ENCODE measurements at places on chromosomes 5 and 9.

DNA sequence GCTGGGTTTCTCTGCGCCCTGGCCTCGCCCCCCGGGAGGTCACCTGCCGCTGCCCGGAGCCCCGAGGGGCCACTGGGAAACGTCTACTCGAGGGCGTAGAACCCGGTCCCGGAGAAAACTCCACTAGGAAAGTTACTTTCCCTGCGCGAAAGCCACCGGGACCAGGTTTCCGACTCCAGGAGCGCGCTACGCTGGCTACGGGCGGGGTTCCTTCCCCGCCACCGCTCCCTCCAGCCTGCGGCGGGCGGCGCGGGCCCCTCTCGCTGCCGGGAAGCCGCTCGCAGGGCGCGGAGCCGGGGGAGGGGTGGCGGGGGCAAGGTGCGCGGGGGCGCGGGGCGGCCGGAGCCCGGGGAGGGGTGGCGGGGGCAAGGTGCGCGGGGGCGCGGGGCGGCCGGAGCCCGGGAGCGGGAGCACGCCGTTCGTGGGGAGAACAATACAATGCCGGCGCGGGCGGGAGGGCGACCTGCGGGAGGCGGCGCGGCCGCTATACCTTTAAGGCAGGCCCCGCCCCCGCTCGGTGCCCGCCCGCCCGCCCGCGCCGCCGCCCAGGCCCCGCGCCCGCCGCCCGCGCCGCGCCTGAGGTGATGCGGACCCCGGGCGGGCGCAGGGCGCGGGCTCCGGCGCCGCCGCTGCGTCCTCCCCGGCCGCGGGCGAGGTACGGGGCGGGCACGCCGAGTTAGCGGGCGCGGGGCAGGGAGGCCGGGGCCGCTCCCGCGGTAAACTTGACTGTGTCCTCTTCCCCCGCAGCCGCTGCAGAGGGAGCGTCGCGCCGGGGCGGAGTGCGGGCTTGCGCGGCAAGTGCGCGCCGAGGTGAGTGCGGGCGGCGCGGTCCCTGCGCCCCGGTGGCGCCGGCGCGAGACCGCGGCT lies 278.1 kb downstream of the AOPEP start:
- peak; percentile 63 for DNase-seq

- DNase-seq = no peak
These were observed 16.2 kb downstream of the ARL15 start for GRCh38 chr5:54294097-54294667.

GRCh38 chr5:180436275-180436674 lies 57.9 kb upstream of the CNOT6 start:
- no peak for DNase-seq

DNA sequence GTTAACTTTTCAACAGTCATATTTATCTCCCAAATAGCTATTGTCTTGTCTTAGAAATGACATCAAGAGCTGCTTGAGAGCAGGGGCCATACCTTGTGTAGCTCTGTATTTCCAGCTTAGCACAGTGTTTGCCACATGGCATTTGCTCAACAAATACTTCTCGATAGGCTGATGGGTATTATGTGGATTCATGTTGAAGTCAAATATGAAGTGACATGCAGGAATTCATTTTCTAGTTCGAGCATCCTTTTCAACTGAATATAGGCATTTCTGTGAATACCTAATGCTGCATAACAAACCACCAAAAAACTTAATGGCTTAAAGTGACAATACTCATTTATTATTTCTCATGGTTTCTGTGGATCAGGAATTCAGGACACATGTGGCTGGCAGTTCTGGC lies 125.6 kb downstream of the TLE1 start:
- DNase-seq = no peak

GRCh38 chr5:140293091-140293848 lies 9.6 kb downstream of the PFDN1 start:
- DNase-seq = no peak

- DNase-seq = no peak
These were observed 526.0 kb downstream of the CDH18 start for GRCh38 chr5:19462019-19462418.

DNA sequence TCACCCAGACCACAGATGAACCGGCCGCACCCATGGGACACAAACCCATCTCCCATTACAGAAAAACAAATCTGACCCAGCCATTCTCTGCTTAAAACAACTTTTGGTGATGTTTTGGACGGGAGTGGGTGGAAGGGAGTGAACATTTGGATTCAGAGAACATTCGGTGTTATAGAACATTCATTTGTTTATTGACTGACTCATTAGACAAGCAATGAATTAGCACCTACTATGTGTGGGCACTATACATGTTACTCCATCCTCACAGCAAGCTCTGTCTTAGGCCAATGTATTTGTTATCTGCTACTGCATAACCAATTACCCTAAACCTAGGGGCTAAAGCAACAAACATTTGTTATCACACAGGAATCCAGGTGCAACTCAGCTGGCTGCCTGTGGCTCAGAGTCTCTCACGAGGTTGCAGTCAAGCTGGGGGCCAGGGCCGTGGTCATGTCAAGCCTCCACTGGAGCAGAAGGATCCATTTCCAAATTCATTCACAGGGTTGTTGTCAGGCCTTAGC lies 5.1 kb upstream of the ERGIC1 start:
- no peak for DNase-seq

DNA sequence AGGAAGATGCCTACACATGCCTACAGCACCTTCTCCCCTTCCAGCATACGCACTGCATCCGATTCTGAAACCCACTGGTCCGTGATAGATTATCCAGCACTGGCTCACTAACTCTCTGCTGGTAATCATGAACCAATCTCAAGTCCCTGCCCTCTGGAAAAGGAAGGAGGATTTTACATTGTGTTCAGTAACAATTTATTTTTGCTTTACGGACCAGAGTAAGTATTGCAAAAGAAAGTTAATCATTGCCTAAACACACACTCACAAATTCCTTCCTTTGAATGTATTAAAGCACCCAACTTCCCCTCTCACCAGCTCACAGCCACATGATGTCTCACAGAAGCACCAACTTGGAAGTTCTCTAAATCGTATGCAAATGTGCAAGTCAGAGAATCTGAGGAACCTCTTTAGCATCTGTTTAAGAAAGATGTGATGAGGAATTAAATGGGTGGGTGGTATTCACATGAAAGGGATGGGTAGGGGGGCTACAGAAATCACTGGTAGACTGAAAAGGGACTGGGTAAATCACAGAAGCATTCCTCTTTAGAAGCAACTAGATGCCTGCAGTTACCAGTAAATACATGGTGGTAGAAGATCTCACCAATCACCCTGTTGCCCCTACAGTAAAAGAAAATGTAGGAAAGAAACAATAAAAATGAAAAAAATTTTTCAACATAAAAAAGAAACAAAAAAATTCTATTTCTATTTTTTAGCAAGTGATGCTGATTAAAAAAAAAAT lies 8.4 kb downstream of the GNAQ start:
- no peak for DNase-seq

- DNase-seq = no peak
These were observed 14.7 kb upstream of the ADAMTS19 start for GRCh38 chr5:129445379-129445778.

DNA sequence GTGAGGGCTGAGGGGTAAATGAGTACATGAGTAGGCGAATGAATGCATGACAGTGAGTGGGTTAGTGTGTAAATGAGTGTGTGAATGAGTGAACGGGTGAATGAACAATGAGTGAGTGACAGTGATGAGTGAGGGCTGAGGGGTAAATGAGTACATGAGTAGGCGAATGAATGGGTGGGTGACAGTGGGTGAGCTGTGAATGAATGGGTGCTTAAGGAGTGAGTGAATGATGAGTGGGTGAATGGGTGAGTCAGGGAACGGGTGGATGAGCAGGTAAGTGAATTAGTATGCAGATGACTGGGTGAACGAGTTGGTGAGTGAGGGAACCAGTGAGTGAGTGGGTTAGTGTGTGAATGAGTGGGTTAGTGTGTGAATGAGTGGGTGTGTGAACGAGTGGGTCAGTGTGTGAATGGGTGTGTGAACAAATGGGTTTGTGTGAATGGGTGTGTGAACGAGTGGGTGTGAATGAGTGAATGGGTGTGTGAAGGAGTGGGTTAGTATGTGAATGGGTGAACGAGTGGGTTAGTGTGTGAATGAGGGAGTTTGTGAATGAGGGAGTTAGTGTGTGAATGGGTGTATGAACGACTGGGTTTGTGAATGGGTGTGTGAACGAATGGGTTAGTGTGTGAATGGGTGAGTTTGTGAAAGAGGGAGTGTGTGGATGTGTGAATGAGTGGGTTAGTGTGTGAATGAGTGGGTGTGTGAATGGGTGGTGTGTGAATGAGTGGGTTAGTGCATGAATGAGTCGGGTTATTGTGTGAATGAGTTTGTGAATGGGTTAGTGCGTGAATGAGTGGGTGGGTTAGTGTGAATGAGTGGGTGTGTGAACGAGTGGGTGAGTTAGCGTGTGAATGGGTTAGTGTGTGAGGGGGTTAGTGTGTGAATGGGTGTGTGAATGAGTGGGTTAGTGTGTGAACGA lies 32.9 kb downstream of the NKD2 start:
- DNase-seq = no peak

DNA sequence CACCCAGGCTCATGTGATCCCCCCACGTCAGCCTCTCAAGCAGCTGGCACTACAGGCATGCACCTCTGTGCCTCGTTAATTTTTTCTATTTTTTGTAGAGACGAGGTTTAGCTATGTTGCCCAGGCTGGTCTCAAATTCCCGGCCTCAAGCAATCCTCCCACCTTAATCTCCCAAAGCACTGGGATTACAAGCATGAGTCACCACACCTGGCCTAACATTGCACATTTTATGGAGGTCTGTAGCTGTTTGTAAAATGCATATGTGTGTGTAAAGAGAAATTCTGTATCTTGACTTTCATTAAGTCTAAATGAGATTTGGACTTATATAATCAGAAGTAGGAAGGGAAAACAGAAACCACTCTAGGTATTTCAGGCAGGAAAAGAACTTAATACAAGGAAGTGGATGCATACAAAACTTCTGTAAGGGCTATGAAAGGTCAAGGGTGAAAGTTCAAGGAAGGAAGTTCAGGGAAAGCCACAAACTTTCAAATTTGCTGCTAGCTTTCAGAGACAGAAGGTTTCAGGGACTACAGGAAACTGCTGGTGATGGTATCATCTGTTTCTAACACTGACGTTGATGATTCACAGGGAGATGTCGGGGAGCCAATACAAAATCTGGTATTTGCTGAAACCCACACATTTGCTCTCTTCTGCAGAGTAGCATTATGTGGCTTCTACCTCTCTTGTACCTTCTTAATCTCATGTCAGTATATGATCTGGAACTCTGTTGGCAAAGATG lies 209.4 kb downstream of the PIK3R1 start:
- peak; percentile 26 for DNase-seq

DNA sequence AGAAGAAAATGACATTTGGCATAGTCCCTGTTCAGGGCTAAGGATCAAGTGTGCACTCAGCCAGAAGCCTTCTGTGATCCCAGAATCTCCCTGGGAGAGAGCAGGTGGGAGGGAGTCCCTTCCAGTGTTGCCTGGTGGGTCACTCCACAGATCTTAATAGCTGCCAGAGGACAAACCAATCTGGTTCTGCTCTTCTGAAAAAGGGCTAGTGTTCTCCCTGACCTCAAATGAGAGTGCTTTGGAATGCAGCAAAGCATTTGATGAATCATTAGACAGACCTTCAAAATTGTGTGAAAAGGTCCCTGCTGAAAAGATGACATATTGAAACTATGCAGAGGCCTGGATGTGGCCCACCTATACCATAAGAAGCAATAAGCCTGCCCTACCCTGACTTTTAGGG lies 339.7 kb downstream of the TMEM232 start:
- DNase-seq = no peak

- DNase-seq = no peak
These were observed 4.0 kb downstream of the IL7R start for GRCh38 chr5:35860686-35861085.

DNA sequence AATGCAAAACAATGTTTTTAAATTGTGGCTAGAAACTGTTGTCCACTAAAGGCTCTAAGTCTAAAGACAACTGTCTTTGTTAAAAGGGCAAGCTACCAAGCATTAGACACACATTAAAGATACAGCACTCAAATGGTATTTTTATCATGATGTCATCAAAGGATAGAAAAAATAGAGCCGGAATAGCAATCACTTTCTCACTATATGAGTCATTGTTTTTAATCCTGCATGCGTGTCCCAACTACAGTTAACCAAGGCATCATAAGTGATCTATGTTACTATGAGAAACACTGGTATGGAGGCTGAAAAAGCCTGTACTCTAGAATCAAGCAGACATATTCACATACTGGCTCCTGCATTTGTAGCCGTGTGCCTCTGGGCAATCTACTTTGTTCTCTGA lies 1.9 kb upstream of the PJA2 start:
- DNase-seq = no peak

- DNase-seq = peak; percentile 54
These were observed 25.3 kb downstream of the DAP start for GRCh38 chr5:10735569-10736276.

- no peak for DNase-seq
These were observed 300.5 kb downstream of the SLCO4C1 start for GRCh38 chr5:101995585-101995984.

GRCh38 chr9:126056312-126057021 lies 270.2 kb upstream of the MVB12B start:
- no peak for DNase-seq
